ENCODE measurements at places on chromosomes 16 and 17.
A peak's percentile ranks its signal among the peaks of the same experiment; 100 is the strongest.

GRCh38 chr16:14407786-14408399 is 222.2 kb downstream of the PARN start:
- DNase-seq = no peak

DNA sequence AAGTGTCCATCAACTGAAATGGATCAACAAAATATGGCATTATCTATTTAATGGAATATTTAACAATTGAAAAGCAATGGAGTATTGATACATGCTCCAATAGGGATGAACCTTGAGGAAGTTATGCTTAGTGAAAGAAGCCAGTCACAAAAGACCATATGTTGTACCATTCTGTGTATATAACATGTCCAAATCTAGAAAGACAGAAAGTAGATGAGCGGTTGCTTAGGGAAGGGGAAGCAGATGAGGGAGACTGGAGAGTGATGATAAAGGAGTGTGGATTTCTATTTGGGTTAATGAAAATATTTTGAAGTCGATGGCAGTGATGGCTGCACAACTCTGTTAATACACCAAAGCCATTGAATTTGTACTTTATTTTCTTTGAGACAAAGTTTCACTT is 8.5 kb upstream of the ERN1 start:
- no peak for DNase-seq

- no peak for DNase-seq
Measured at GRCh38 chr16:88834670-88835069, 22.1 kb downstream of the GALNS start.

- no peak for DNase-seq
Measured at GRCh38 chr16:8935989-8936388, 27.7 kb downstream of the USP7 start.

DNA sequence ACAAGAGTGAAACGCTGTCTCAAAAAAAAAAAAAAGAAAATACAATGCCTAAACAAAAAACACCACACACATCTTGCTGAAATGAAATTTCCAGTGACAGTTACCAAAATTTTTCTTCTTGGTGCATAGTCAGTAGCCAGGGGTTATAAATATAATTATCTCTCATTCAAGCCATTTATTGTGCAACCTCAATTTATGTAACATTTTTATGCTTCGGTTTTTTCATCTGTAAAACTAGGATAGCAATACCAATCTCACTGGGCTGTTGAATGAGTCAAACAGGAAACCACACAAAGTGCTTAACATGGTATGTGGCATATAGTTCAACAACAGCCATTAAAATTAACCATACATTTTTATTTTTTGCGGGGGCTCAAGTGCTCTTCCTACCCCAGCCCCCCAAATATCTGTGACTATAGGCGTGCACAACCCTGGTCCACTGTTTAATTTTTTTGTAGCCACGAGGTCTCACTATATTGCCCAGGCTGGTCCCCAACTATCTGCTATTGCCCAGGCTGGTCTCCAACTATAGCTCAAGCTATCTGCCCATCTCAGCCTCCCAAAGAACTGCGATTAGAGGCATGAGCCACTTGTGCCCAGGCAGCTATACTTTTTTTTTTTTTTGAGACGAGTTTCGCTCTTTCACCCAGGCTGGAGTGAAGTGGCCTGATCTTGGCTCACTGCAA is 2.6 kb downstream of the COG4 start:
- peak; percentile 61 for DNase-seq

DNA sequence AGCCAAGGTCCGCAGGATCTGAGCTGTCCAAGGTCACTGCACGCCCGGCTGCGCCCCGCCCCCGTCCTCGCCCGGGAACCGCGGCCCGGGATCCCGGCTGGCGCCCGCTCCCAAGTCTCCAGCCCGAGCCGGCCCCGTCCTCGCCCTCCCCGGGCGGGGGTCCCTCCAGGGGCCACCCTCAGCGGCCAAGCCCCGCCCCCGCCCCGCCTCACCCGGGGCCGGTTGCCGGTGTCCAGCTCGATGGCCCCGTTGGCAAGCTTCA is 216 bp downstream of the VPS9D1 start:
- no peak for DNase-seq

GRCh38 chr16:85462714-85463611 is 150.2 kb upstream of the GSE1 start:
- DNase-seq = peak; percentile 40

DNA sequence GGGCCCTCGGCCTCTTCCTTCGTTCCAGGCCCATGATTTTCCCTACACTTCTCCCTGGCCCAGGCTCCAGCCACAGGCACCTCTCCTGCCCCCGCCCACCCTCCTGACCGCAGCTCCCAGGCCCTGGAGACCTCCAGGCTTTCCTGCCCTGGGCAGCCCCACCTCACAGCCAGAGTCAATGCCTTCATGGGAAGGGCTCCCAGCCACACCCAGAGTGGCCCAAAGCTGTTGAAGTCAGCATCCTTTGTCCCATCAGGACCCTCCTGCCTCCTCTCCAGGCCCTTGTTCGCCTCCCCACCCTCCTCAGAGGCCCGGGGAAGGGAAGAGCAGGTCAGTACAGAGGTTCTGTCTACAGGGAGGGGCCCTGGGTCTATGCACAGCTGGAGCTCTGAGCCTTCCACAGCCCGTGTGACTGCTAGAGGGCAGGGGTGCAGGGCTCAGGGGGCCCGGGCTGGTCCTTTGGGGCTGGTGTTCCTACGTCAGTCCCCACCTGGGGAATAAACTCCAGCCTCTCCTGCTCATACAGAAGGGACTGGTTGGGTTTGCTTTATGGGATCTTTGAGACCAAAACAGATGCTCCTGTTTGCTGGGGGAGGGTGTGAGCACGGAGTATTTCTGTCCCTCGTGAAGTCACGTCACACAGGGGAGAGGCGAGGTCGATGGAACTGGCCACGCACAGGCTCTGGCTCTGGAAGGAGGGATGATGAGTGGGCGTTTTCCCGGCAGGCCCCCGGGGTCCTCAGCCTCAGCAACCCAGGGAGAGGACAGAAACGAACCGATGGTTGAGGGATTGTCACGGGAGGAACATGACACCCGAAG is 20.3 kb downstream of the TRARG1 start:
- DNase-seq = no peak

DNA sequence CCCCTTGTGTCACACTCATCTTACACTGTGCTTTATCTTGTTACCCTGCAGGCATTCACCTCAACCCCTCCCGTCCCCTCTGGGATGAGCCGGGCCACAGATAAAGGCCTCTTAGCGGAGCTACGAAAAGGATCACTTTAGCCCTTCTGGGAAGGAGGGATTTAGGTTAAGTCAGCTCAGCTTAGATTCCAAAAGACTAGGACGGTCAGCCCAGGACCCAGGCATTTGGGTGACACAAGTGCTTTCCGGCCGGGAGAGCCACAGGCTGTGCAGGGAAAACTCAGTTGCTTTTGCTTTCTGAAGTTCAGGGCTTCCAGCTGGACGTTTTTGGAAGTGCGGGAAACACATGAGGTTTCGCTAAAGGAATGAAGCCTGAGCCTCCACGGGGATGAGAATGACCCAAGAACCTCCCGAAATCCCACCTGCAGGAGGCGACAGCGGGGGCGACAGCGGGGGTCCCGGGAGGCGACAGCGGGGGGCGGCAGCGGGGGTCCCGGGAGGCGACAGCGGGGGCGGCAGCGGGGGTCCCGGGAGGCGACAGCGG is 11.6 kb upstream of the METRNL start:
- no peak for DNase-seq

- no peak for DNase-seq
Measured at GRCh38 chr16:65959983-65960382, 406.5 kb upstream of the CDH5 start.

DNA sequence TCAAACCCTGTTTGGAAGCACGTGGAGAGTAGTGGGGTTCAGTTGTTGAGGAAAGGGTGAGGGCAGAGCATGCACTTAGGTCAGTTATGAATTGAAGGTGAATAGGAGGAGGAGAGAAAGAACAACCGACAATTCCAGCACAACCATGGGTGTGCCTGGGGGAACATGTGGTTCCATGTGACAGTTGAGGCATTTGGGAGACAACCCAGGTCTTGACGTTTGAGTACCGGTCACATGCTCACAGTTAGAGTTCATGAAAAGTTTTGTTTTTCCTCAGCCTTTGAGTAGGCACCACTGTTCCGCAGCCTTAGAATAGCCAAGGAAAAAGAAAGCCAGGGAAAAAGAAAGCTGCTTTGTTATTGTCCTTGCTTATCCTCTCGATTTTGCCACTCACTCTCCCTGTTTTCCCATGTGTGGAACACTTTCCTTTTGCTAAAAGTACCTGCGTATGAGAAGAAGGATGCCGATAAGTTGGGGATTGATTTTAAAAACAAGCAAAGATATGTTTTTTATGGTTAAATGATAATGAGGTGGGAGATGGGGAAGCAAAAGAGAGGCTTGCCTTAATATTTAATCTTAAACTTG is 25.6 kb upstream of the ABCC11 start:
- DNase-seq = no peak

DNA sequence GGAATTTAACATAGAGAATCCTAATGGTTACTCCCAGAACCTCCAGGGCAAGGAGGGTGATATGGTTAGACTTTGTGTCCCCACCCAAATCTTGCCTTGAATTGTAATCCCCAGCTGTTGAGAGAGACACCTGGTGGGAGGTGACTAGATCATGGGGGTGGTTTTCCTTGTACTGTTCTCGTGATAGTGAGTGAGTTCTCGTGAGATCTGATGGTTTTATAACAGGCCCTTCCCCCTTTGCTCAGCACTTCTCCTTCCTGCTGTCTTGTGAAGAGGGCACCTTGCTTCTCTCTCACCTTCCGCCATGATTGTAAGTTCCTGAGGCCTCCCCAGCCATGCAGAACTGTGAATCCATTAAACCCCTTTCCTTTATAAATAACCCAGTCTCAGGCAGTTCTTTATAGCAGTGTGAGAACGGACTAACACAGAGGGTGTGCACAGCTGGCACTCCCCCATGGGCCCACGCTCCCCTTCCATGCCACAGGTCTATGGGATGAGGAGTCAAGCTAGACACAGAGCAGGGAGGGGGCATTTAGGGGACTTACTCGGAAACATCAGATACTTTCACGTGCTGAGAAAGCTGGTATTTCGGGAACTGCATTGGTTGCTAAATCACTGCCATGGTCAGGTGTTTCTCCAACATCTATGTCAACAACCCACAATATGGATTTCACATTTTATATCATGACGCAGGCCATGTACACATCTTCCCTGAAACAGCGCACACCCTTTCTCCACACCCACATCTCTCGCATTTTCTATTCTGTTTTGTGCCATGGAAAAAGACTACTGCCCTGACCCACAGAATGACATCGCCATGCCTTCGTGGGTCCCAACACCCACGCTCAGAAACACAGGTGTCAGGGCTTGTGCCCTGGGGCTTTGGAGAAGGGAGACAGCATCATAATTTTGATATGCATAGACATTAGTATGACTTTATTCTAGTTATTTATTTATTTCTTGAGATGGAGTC is 199.1 kb upstream of the GSE1 start:
- no peak for DNase-seq

GRCh38 chr16:86027373-86028126 is 128.6 kb downstream of the IRF8 start:
- no peak for DNase-seq

DNA sequence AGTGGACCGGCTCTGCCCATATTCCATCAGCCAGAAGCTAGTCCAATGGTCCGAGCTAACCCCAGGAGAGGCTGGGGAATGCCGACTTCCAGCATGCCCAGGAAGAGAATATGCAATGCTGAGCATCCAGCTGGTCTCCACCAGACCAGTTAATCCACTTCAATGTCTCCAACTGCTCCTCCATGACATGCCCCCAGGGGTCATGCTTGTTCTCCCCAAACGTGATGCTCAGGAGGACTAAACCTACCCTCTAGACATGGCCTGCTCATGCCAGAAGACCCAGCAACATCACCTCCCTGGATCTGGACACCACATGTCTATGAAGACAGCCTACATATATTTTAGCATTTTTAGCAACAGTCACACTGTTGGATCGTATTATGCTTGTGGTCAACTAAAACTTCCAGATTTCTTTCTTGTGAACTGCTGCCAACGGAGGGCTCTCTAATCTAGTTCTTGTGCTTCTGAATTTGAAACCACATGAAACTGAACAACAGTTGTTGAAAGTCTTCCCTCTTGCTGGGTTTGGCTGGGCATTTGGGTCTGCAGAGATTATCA is 245.1 kb downstream of the SOX9 start:
- no peak for DNase-seq

DNA sequence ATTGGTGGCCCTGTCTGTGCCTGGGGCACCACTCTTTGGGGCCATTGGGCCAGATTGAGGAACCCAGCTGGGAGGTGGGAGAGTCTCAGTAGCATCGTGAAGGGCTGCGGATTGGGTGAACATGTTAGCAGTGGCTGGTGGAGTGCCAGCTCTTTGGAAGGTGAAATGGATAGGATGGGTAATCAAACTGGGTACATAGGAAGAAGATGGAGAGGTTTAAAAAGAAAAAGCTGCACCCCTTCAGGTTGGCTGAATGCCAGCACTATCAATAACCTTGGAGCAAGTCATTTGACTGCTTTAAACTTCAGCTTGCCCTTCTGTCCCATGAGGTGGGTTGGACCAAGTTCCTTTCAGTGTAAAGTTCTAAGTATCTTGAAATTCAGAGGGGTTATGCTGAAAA is 95.0 kb downstream of the RPTOR start:
- no peak for DNase-seq

GRCh38 chr17:45050481-45051059 is 862 bp downstream of the DCAKD start:
- no peak for DNase-seq

DNA sequence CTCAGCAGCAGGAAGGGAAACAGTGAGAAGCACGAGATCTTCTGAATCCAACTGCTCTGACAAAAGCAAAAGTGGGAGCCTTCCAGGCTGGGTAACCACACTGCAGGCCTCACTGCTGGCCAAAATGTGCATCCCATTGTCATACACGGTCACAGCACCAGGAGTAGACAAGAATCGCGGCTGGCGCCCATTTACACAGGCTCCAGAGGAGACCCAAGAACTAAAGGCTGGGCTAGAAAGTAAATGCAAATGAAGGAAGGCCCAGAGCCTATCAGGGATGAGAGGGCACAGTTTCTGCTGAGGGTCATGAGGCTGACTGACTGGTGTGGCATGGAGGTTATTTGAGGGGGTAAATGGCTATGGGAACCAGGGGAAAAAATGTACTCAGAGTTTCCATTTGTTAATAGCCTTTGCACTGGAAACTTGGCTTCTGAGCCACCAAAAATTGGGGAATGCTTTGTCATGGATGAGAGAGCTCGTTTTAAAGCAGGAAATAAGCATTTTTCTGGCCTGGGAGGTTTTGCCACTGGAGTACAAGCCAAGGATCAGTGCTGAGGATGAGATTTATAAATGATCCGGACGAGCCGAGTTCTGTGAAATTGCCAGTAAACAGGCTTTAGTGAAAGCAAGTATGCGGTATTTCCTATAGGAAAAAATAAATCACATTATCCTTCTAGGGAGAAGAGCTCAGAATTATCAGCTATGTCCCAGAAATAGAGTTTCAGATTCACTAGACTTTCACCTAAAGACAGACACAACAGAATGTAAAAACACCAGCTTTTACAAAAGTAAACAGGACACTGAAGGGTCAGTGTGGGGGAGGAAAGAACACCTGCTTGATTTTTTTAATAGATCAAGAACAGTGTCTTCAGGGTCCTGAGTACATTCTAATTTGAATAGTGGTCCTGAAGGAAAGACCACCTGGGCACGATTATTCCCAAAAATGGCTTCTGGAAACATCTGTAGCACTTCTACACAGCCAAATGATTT is 66.9 kb upstream of the GSG1L start:
- no peak for DNase-seq

Data from KBM-7 (cell line).